ENCODE measurements at places on chromosomes 5 and 9.

DNA sequence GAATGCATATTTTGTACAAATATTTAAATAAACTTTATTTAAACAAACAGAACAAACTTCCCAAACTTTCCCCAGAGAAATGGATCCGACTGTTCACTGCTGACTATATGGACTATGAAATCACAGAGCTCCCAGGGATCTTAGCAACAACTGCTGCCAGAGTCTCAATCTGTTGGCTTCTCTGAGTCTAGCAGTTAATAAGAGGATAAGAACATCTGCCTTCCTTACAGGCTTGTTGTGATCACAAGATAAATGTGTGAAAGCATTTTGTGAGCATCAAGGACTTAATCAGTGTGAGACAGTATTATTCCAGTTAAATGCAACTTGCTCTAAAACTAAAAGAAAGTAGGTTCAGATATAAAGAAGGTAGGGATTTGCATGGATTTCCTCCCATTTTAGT is 31.4 kb upstream of the MYOT start:
- DNase-seq = no peak

DNA sequence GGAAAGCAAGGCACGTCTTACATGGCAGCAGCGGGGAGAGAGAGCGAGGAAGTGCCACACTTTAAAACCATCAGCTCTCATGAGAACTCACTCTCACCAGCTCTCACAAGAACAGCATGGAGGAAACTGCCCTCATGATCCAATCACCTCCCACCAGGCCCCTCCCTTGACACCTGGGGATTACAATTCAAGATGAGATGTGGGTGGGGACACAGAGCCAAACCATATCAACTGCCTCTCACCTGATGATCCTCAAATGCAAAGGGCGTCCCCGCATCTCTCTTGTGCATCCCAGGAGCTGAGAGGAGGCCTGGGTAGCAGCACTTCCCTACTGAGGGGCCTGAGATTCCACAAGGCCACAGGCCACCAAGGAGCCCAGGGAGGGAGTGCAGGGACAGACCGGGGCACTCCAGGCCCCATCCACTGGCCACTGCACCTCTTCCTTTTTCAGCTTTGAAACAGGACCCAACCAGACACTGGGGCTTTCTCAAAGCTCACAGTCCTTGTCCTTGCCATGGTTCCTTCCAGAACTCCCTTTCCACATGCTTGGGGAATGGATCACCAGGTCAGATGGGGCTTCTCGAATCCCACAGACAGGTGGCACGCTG is 54.5 kb upstream of the IL17B start:
- no peak for DNase-seq

- peak; percentile 82 for DNase-seq
These were observed 2.2 kb downstream of the AKNA start for GRCh38 chr9:114385397-114386181.

GRCh38 chr5:82147860-82148573 is 130.1 kb downstream of the RPS23 start:
- DNase-seq = no peak

DNA sequence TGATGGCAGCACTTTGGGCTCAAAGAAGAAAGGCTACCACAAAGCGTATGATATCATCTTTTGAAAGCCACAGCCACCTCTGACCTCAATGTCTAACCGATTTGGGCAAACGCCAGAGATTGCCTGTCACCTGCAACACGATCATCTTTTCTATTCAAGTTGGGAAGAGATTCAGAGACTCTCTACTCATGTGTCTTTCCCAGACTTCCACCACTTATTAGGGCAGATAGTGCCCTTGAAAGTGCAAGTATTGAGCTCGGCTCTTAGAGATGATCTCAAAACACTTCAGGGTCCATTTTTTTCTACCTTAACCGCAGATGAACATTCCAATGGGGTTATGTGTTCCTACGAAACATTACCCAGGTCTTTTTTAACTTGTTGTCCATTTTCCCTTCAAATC is 213.7 kb downstream of the DRD1 start:
- DNase-seq = no peak

- no peak for DNase-seq
These were observed 110.3 kb upstream of the TARS1 start for GRCh38 chr5:33330426-33330825.

GRCh38 chr9:35996358-35996970 is 38.5 kb upstream of the OR2S2 start:
- no peak for DNase-seq

- DNase-seq = no peak
These were observed 106.7 kb upstream of the IER5L start for GRCh38 chr9:129284607-129285291.

- no peak for DNase-seq
These were observed 61.9 kb upstream of the MEGF10 start for GRCh38 chr5:127228540-127229184.

GRCh38 chr5:112070022-112070421 is 313.0 kb upstream of the NREP start:
- no peak for DNase-seq

GRCh38 chr9:35774907-35775635 is 16.3 kb upstream of the NPR2 start:
- no peak for DNase-seq

GRCh38 chr9:124291801-124292396 is 34.1 kb downstream of the NEK6 start:
- DNase-seq = no peak

DNA sequence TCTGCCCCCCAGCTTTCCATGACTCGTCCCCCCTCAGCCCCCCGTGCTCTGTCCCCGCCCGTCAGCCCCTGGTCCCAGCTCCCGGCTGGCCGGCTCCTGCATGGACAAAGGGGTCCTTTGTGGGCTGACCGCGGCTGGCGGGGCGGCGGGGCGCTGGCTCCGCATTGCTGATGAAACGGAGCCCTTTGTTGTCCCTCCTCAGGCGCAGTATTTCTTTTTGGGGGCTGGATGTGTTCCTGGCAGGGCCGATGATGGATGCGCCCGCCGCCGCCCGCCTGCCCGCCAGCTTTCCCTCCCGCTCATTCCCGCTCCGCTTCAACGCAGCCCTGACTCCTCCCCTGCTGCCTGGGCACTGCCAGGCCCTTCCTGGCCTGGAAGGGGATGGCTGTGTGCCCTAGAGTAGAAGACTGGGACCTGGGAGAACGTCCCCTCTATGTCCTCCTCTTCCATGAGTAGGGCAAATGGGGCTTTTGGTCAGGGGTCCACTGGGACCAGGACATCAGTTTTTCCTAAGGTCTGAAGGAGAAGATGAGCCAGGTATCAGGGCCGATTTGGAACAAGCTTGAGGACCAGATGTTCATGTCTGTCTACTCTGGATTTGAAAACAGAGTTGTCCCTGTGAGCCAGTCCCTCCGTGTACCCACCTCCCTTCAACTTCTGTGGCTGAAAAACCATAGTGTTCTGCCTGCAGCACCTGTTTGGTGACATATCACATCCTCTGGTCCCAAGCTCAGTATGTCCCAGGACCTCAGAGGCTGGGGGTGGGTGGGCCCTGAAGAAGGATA is 29.0 kb downstream of the CXXC5 start:
- DNase-seq = no peak

GRCh38 chr9:137761032-137761431 is 116.5 kb upstream of the CACNA1B start:
- peak; percentile 71 for DNase-seq

DNA sequence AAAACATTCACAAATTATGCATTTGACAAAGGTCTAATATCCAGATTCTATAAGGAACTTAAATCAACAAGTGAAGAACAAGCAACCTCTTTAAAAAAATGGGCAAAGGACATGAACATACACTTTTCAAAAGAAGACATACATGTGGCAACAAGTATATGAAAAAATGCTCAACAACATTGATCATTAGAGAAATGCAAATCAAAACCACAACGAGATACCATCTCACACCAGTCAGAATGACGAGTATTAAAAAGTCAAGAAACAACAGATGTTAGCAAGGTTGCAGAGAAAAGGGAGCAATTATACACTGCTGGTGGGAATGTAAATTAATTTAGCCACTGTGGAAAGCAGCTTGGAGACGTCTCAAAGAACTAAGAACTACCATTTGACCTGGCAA is 38.9 kb upstream of the TNFSF15 start:
- DNase-seq = no peak

DNA sequence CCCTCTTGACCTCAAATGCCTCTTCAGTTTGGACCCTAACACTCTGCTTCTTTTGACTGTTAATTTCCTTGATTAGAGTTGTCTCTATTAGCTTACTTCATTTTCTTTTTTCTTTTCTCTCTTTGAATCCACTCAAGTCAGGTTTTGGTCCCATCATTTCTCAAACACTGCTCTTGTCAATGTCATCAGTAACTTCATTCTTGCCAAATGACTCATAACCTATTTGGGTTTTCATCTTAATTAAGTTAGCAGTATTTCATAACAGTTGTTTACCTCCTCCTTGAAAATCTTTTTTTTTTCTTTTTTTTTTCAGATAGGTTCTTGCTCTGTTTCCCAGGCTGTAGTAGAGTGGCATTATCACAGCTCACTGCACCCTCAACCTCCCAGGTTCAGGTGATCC is 119.6 kb downstream of the PARP8 start:
- DNase-seq = no peak

GRCh38 chr5:33275921-33276627 is 164.7 kb upstream of the TARS1 start:
- no peak for DNase-seq

DNA sequence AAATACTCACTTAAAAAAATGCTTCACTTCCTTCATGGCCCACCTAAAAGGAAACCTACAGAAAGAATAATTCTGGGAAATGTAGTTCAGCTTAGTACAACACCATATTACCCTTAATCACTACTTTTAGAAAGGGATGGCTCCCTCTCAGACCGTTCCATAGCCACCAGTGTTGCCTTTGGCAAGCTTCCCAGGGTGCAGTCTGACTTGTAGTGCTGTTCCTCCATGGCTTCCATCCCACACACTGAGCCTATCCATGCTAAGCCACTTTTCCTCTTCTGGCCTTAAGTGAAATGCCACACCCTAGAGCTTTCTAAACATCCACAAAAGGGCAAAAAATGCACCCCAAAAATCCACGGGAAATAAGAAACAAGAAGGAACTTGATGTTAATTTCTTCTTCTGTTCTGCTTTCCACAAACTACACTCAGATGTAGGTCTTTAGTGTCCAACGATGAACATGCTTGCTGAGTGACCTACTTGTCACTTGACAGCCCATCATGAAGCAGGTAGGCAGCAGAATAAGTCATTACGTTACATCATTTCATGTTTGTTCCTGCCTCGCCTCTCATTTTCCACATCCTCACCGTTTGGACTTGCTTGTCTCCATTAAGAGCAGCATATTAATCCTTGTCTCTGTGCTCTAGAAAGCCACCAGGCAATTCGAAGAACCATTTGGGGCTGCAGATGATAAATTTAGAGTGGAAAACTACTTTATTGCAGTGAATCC is 391.1 kb upstream of the GRAMD2B start:
- DNase-seq = no peak

DNA sequence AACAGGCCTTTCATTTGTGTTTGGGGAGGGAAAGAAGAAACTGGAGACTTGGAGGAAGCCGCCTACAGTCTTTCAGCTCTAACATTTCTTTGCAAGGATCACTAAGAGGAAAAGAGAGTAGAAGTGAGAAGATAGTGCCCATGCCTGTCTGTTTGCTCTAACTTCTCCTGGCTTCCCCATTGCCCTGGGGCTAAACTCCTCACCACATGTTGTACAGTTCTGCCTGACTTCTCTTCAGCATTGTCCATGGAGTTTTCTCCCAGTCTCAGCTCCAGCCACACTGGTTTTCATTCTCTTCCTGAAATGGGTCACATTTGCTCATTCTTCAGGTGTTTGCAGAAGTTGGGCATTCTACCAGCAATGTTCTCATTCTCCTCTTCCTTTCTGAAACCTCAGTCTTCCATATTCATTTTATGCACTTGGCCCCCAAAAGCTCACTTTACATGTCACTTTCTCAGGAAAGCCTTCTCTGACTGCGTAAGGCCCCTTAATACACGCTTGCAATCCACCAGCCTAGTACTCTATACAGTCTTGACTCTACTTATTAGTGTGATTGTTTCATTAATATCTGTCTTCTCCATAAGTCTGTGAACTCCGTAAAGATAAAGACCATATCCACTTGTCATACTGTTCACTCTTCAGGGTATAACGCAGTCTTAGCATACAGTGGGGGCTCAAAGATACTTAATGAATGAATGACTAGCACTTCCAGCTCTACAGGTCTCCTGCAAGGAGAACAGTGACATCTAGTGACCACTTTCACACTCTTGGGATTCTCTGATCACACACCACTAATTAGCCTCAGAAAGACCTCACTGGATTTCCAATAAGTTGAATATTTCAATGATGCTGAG is 40.2 kb upstream of the TRIM32 start:
- no peak for DNase-seq

- DNase-seq = no peak
These were observed 142.2 kb downstream of the DCP2 start for GRCh38 chr5:113118765-113119164.

- DNase-seq = no peak
These were observed 84.4 kb upstream of the SARDH start for GRCh38 chr9:133822430-133823065.

DNA sequence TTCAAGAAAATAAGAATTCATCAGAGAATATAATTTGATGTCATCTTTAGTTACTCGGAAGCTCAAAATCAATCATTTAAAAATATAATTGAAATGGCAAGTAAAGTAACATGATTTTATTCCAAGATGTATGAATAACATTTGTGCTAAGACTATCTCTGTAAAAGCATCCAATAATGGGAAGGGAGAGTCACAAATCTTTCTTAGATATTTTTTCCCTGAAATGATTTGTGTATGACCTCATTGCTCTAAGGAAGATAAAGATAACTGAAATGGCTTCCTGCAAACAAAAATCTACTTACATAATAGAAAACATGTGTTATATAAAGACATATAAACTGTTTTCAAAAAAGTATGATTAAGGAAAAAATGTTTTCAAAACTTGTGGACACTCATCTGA is 97.4 kb upstream of the FGF10 start:
- DNase-seq = no peak

- DNase-seq = peak; percentile 0
These were observed 180.9 kb downstream of the FSTL4 start for GRCh38 chr5:133431326-133431865.

GRCh38 chr9:128947277-128947526 is 201 bp downstream of the DOLK start:
- DNase-seq = no peak

DNA sequence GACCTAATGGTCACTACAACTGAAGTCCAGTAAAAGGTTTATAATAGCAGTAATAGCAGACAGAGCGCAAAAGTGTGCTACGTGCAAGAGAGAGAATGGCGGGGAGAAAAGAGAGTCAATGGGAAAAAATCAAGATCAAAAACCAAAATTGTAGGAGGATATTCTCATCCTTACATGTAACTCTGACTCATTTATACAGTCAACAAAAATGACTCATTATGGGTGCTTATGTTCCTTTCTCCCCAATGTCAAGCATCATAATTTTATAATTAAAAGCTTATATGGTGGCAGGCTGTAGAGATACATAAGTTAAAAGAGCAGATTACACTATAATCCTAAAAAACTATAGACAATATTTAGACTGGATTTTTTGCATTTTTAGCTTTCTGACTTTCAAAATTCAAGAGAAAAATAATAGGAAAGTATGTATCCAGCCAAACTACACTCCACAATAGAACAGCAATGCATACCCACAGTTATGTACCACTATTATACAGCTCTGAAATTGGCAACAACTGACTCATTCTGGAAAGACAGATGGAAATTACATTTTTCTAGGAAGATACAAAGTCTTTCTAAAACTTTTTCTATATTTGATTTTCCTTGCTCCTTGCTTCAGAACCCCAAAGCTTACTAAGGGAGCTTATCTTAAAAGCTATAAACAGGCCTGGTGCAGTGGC is 78.4 kb downstream of the PLPP1 start:
- no peak for DNase-seq

- DNase-seq = no peak
These were observed 10.2 kb downstream of the MAPK9 start for GRCh38 chr5:180281706-180282105.

GRCh38 chr5:29547236-29547865 is 1646.1 kb upstream of the CDH6 start:
- no peak for DNase-seq

Data from CD4-positive, alpha-beta T cell (primary cell).